ENCODE measurements at places on chromosomes 4 and X.

DNA sequence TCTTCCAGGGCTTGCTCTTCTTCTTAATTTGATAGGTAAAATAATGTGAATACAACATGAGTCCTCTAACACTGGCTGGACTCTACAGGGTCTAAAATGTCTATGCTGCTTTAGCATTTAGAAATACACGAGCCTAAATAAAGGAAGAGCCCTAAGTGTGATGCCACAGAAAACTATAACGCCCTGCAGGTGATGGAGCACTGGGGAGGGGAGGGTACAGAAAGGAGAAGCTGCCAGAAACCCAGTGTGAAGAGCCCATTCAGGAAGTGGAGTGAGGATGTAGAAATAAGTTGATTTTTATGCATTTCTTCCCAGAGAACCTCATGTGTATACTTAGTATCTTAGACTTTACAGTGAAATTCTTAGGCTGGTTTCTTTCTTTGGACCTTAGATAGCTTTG, 83.4 kb downstream of the TNIP2 start:
- no peak for DNase-seq

- no peak for DNase-seq
Observed at GRCh38 chrX:57573754-57574153, 18.1 kb upstream of the ZXDB start.

- no peak for DNase-seq
Observed at GRCh38 chr4:101291198-101291597, 56.1 kb downstream of the PPP3CA start.

DNA sequence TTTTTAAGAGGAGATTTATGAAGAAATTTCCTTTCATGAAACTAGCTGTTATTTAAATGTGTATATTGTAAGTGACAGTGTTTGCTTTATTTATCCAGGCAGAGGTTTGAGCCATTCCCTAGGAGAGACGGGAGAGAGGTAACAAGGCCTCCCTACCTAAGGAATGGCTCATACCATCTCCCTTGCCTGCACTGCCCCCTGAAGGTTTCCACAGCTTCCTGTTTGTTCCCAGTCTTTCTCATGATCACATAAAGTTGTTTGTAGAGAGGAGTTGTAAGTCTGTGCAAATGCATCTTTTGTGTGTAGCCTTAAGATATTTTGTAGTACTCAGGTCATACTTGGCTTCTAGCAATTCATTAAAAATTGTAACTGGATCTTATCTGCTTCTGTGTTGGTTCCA, 1504.5 kb upstream of the PCDH10 start:
- no peak for DNase-seq

GRCh38 chrX:136094962-136095361, 52.4 kb upstream of the FHL1 start:
- no peak for DNase-seq

GRCh38 chrX:32572644-32573043, 638.7 kb downstream of the DMD start:
- DNase-seq = no peak

GRCh38 chrX:64580035-64580434, 184.8 kb upstream of the MTMR8 start:
- DNase-seq = no peak

GRCh38 chrX:117990438-117990837, 126.2 kb downstream of the KLHL13 start:
- DNase-seq = no peak

- no peak for DNase-seq
Observed at GRCh38 chr4:159598602-159599001, 495.7 kb downstream of the RAPGEF2 start.

All from activated CD4-positive, alpha-beta T cell treated with anti-CD3 and anti-CD28 coated beads for 24 hours (primary cell).